ENCODE measurements at places on chromosomes 12 and 14.
A peak's percentile ranks its signal among the peaks of the same experiment; 100 is the strongest.

GRCh38 chr14:104844306-104845032 is 20.6 kb upstream of the CEP170B start:
- no peak for DNase-seq

DNA sequence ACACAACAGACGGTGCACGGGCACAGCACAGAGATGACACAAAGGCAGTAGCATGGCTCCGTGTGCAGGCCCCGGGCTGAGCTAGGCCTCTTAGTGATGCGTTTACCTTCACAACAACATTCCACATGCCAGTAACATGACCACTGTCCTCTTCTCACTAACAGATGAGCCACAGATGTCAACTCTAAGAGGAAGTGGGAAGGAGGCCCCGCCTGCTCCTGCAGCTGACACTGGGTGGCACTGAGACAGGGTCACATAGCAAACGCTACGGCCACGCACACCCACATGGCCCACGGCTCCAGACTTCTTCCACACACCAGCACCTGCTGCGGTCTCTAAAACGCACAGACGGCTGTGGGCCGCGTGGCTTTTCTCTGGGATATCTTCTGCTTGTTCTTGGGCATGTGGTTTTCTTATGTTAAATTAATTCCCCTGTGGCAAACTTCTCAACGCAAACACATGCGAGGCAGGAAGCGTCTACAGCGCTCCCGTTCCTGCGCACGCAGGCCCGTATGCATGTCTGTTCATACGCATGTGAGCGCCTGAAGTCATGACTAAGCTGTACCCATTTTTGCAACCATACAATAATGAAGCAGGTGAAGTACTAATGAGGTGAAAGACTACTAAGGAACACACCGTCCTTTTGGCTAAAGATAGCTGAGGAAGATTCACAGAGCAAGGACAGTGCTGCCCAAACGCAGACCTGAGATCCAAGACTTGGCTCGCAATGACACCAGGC is 26.8 kb downstream of the AMN start:
- peak; percentile 68 for DNase-seq

- peak; percentile 80 for DNase-seq
Measured at GRCh38 chr14:96145116-96145864, 59.3 kb upstream of the BDKRB2 start.

GRCh38 chr12:109951751-109952150 is 44.4 kb downstream of the GIT2 start:
- DNase-seq: peak; percentile 87

- DNase-seq: peak; percentile 52
Measured at GRCh38 chr14:102317564-102318248, 1.8 kb upstream of the ZNF839 start.

DNA sequence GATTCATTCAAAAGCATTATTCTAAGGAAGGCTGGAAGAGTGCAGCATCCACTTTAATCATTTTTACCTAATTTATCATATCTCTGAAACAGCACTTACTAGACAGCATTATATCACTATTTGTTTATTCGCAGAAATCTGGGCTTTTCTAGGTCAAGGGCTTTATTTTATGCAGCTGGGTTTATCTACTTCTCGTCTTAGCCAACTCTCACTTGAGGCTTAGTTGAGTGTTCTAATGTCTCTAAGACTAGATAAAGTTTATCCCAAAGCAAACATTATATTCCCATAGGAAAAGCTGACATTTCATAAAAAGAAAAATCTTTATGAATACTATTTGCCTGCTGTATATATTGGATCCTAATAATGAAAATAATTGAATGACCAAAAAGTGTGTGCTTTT is 720.8 kb upstream of the FLRT2 start:
- DNase-seq: no peak

DNA sequence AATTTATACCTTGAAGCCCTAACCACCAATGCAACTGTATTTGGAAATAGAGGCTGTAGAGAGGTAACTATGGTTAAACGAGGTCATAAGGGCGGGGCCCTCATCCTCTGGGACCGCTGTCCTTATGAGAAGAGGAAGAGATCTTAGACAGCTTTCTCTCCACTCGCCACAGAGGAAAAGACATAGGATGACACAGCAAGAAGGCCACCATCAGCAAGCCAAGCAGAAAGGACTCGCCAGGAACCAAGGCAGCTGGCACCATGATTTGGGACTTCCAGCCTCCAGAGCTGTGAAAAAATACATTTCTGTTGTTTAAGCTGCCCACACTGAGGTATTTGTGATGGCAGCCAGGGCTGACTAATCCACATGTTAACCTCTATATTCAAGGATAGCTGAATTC is 30.4 kb upstream of the BCAT1 start:
- no peak for DNase-seq

GRCh38 chr14:99659333-99659741 is 14.4 kb downstream of the HHIPL1 start:
- DNase-seq: no peak

- DNase-seq: peak; percentile 40
Measured at GRCh38 chr12:115640929-115641328, 636.6 kb downstream of the MED13L start.

DNA sequence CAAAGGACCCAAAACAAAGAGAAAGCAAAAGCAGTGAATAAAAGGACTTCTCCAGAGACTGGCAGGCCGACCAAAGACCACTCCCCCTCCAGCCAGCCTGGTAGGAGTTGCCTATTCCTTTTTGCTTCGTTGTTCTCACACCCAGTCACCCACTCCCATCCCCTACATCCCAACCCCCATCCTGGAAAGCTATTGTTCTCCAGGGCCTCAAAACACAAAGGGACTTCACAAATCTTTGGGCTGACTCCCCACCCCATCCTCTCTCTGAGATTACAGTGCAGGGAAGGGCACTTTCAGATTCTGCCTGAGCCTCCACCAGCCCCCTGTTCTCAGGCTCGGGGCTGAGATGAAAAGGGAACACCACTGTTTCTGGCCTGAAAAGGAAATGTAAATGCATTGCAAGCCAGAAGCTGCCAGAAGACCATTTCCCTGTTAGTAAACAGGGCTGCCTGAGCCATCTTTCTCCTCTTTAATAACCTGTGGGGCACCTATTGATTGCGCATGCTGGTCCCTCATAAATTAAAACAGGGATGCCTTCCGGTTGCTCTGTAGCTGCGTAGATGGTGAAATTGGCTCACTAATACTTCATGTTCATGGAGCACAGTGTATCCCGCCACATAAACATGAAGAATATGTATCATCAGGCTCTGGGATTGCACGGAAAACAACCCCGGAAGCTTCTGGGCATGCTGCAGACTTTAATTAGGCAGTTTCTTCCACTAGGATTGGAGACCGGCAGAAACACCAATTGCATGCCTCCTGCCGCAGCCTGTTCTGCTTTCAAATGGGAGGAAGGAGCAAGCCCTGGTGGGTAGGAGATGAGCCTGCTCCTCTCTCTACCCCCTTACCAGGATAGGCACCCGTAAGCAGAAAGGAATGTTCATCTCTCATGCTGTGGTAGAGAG is 130.3 kb upstream of the FUT8 start:
- peak; percentile 94 for DNase-seq

DNA sequence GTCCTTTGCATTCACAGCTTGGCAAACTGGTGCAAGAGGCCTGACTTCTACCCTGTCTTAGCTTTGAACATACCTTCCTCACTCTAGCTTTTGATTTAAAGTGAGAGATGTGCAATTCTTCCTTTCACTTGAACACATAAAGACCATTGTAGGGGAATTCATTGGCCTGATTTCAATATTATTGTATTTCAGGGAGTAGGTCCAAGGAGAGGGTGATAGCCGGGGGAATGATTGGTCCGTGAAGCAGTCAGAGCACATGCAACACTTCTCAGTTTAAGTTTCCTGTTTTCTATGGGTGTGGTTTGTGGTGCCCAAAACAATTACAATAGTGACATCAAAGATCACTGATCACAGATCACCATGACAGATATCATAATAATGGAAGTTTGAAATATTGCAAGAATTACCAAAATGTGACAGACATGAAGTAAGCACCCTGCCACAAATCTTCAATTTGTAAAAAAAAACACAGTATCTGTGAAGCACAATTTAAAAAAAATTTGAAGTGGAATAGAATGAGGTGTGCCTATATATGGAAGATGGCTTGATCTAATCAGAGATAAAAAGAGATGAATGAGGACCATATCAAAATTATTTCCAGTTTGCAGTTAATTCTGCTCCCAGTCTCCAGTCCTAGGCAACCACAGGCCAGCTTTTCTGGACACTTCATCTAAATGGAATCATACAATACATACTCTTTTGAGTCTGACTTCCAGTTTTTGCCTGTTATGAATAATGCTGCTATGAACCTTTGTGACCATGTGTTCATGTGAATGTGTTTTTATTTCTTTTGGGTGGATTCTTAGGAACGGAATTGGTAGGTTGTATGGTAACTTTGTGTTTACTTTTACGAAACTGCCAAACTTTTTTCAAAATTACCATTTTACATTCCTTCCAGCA is 23.2 kb downstream of the BORCS5 start:
- DNase-seq: no peak

GRCh38 chr14:88069677-88070076 is 64.7 kb downstream of the GPR65 start:
- no peak for DNase-seq

GRCh38 chr14:62957562-62957961 is 87.7 kb downstream of the KCNH5 start:
- peak; percentile 85 for DNase-seq

DNA sequence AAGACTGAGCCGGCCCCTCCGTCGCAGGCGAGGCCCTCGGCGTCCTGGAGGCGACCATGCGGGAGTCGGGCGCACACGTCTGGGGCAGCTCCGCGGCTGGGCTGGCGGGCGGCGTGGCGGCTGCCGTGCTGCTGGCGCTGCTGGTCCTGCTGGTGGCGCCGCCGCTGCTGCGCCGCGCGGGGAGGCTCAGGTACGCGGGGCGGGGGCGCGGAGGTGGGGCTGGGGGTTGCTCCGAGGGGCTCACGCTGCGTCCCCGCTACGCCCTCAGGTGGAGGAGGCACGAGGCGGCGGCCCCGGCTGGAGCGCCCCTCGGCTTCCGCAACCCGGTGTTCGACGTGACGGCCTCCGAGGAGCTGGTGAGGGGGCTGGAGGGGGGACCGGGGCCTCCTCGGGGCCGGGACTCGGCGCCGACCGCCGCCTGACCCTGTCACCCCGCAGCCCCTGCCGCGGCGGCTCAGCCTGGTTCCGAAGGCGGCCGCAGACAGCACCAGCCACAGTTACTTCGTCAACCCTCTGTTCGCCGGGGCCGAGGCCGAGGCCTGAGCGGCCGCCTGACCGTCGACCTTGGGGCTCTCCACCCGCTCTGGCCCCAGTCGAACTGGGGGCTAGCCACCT is 7.8 kb downstream of the AMN start:
- DNase-seq: no peak

- peak; percentile 99 for DNase-seq
Measured at GRCh38 chr12:47082796-47083621, 3.2 kb upstream of the AMIGO2 start.

DNA sequence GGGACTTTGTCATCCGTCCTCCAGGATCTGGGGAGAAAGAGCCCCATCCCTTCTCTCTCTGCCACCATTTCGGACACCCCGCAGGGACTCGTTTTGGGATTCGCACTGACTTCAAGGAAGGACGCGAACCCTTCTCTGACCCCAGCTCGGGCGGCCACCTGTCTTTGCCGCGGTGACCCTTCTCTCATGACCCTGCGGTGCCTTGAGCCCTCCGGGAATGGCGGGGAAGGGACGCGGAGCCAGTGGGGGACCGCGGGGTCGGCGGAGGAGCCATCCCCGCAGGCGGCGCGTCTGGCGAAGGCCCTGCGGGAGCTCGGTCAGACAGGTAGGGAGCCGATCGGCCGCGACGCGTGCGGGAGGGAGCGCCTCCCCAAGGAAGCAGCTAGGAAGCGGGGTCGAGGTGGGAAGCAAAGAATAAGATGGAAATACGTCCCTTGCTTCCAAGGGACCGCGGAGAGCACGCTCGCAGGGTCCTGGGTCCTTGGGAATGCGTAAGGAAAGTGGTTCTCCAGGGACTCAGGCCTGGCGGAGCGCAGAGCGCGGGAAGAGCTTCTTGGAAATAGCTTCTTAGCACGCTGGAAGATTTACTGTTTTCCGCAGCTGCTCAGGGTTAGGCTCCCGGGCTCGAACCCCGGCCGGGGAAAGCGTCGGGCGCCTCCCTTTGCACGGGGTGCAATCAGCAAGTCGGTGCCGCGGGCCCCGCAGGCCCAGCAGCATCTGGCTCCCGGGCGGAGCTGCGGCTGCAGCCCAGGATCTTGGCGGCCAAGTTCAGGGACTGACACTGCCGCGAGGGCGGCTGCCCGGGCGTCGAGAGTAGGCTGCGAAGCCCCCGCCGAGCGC is 457 bp downstream of the SOCS2 start:
- DNase-seq: peak; percentile 67

DNA sequence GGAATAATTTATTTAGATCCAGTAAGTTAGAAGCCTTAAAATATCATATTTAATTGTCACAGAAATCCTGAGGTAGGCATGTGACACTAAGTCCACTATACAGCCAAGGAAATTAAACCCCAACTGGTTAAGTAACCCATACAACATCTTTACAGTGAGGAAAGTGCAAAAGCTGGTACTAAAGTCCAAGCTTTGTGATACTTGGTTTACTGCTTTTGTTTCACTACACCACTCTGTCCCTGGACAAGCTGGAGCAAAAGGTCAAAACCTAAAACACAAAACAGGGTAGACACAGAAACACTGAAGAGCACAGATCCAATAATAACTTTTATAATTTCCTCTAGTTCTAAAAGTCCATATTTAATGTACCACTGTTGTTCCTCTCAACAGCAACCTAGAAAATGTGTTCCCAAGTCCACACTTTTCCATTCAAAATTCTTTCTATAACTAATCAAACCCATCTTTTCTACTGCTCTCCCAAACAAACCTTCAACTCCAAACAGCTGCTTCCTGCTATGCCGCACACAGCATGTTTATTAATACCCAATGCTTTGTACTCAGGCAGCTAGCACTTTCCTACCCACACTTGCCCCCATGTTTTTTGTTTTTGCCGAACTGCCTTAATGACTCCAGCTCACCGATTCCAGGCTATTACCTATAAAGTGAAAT is 90.9 kb downstream of the MED13L start:
- no peak for DNase-seq

DNA sequence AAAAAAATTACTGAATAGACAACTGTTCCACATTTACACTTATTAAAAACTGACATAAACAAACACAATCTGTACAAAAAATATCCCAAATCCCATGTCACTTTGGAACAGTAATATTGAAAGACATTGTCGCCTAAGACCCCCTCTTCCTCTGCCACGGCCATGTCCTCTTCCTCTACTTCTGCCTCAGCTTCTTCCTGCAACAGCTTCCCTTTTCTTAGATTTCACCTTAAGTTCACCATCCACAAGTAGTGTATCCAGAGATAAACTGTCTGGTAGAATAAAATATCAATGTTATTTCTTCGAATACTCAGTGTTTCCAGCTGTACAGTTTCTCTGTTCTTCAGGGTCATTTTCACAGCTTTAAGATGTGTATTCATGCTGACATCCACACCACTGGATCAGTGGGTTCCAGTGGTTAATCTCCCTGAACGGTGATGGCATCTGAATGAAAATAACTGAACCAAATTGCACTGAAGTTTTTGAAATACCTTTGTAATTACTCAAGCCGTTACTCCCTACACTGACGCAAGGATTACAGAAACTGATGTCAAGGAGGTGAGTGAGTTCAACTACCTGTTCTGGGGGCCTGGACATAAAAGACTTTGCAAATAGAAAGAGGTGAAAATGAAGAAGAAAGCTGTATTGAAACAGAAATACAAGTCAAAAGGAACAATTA is 208.5 kb downstream of the C12orf50 start:
- peak; percentile 70 for DNase-seq

- no peak for DNase-seq
Measured at GRCh38 chr14:95315579-95315978, 4.1 kb downstream of the CLMN start.

Measured in ELR (cell line).